ENCODE measurements at places on chromosomes 7 and 10.

- DNase-seq = no peak
These were observed 14.1 kb downstream of the NEUROD6 start for GRCh38 chr7:31326416-31326815.

- no peak for DNase-seq
These were observed 34.2 kb downstream of the CYP17A1 start for GRCh38 chr10:102802920-102803534.

DNA sequence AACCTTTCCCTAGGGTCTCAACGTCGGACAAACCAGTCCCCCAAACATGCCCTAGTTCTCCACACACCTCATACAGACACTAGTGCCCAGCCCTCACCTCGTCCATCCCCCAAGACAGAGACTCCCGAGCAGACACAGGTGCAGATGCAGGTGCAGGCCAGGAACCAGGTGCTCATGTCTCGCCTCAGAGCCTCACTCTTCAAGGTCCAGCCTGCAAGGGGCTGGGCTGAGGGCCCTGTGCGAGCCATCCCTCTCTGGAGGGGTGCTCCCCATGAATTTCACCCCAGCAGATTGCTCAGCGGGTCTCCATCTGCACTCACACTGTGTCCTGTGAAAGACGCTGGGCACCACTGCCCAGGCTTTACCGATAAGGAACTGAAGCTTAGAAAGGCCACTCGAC lies 36.9 kb upstream of the TUBB8 start:
- DNase-seq = no peak

DNA sequence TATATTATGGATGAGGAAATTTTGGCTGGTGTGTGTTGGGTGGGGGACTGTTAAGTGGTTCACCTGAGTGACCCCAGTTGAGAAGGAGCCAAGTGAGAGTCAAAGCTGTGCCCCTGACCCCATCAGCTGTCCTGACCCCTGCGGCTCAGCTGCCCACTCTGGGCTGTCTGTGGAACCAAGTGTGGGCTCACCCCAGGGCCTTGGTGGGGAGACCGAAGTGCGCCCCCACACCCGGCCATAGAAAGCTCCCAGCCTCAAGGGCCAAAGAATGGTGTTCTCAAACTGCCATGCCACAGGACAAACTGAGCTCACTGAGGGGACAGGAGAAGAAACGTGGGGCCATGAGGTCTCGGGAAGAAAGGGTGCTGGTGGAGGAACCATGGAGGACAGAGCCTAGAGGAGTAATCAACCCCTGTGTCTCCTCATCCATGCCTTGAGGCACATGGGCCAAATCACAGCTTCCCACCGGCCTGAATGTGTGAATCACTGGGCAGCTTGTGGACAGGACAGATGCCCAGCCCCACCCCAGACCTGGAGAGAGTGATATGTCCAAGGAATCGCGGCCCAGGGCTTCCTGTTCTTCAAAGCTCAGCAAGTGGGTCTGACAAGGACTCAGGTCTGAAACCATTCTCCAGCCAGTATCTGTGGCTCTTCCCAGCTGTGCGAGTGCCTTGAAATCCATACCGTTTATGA lies 86.2 kb upstream of the CACUL1 start:
- DNase-seq = no peak

DNA sequence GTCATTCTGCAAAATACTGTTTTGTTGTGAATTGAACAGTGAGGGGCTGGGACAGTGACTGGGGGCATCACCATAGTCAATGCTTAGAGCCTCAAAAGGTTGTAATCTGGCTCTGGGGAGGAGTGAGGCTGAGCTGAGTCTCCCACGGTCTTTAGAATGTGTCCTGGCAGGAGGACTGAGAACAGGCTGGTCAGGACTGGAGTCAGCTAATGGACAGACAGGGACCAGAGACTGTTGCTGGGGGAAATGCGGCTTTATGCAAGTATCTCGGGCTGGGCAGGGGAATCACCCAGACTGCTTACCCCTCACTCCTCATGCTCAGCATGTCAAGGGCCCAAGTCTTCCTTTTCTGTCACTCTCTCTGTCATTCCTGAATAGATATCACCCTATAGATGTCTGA lies 346.5 kb downstream of the TYW1 start:
- no peak for DNase-seq

DNA sequence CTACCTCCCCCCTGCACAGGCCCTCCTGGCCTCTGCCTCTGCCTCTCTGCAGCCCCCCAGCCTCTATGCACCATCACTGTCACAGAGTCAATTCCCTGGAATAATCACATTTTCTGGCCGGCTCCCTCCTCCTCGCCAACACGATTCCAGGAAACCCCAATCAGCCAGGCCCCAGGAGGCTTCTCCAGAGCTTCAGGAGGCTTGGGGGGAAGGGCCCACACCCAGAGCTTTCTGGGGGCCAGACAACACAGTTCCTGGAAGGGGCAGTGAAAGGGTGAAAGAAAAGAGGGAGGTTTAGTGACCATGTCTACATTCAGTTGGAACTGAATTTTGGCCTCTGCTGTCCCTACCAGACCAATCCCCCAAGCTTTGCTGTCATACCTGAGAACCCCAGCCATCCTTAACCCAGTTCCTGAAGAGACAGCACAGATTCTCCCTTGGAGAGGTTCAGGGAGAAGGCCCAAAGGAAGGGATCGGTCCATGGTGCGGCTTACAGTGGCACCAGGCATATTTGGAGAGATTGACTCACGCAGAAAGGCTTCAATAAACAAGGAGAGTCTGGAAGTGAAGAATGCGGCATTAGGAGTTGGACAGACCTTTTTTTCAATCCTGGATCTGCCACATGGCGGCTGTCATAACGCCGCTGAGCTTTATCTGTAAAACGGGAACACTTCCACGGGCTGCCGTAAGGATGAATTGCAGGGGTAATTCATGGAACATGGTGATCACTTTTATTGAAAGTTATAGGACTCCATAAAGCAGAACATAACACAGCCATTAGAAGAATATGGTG lies 89.0 kb downstream of the NEURL1 start:
- DNase-seq = no peak

- no peak for DNase-seq
These were observed 80.7 kb downstream of the CUX1 start for GRCh38 chr7:101898106-101898505.

DNA sequence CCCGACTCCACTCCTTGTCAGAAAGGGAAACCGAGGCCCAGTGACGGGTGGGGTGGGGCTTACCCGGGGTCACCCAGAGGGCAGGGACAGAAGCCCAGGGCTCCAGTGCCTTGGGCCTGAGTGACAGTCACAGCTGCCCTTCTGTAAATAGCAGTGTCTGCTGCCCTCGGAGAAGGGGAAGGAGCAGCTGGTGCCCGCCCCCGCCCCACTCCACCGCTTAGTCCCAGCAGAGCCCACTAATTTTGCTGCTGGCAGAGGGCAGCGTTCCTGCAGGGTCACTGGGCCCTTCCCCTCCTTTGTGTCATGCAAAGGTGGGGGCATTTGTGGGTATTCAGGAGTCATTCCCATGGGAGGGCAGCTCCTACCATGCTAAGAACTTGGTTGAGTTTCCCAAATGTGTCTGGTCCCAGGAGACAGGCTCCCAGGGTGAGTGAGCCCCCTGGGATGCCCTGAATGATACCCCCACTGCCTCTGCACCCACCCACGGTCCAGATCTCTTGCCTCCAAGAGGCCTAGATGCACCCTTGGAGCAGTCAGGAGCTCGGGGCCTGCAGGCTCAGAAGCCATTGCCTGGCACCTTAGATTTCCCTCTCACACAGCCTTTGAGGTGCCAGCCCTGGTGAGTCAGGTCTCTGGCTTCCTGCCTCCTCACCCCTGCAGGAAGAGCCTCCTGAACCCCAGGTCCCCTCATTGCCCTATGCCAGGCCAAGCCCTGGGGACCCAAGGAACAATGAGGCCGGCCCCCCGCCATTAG lies 17.2 kb downstream of the SH2B2 start:
- DNase-seq = peak; percentile 72

DNA sequence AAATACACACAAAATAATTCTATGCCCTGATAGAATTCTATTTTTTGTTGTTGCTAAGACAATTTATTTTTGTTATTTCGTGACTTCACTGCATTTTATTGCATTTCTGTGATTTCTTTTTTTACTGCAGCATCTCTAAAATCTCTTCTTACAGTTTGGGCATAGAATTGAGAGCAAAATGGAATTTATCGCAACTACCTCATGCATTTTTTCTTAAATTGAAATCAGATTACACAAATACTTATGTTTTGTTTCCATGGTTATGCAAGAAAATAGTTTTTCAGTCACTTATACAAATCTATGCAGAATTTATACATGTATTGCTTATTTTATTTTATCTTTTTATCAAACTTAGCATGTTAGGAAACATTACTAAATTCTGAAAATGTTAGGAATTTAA lies 781.8 kb upstream of the LRRTM3 start:
- no peak for DNase-seq

- no peak for DNase-seq
These were observed 39.1 kb downstream of the LRRTM3 start for GRCh38 chr10:66964946-66965345.

- no peak for DNase-seq
These were observed 22.2 kb upstream of the BMPER start for GRCh38 chr7:33882950-33883670.

GRCh38 chr10:4677296-4678021 lies 148.5 kb upstream of the AKR1E2 start:
- DNase-seq = no peak

DNA sequence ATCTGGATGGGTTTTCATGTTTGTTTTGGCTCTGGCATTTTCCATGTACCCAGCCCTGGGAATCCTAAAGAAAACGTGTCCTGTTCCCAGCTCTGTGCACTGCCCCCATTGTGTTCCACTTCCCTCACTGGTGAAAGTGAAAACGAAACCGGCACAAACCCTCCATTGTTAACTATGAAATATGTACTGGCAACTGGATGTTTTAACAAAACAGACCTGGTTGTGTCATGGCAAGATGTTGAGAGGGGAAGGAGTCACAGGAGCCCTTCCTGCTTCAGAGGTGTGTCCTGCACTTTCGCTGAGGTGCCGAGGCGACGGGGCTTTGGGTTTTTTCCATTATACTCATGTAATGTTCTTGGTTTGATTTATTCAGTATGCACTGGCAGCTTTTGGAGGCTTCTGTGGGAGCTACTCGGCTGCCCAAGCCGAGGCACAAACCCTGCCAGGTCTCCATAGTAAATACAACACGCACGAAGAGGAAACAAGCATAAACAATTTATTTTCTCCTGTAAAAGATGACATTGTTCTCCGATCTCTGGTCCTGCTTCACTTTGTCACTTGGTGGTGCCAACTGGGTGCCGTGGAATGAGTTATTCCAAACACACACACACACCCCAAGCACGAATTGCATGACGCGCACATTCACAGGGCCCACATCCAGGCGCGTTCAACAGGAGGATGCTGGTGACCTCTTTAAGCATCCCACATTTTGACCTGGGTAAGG lies 118.2 kb downstream of the CDK6 start:
- DNase-seq = peak; percentile 35

DNA sequence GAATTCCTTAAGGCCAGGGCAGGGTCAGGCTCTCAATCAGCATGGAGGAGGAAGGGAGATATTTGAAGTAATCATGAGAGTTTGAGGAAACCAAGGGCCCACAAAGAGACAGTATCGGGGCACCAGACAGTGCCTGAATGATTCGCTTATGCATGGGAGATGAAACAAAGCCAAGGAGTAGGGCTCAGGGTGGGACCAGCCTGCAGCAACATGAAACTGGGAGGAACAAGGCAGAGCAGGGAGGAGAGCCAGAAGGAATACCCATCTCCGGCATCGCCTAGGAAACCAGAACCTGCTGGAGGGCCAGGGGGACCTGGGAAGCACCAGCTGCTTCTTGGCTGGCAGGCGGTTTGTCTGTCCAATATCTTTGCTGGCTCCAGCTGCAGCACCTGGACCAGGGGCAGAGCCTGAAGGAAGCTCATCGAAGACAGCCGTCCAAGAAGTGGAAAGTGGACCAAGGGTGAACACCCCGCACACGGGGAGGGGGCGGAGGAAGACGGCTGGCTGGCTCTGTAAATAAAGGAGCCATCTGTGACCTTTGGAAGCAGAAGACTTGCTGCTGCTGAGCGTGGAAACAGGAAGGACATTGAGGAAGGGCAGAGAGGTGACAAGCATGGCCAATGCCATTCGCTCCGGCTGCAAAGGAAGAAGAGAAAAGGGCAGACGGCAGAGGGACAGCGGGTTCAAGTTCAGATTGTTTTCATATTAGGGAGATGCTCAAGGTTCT lies 34.4 kb upstream of the ECHDC3 start:
- DNase-seq = no peak

- no peak for DNase-seq
These were observed 283.6 kb downstream of the BICC1 start for GRCh38 chr10:58796242-58796641.

- no peak for DNase-seq
These were observed 79.7 kb downstream of the AUTS2 start for GRCh38 chr7:69677881-69678493.

GRCh38 chr10:2137549-2138174 lies 400.3 kb upstream of the ADARB2 start:
- peak; percentile 52 for DNase-seq

DNA sequence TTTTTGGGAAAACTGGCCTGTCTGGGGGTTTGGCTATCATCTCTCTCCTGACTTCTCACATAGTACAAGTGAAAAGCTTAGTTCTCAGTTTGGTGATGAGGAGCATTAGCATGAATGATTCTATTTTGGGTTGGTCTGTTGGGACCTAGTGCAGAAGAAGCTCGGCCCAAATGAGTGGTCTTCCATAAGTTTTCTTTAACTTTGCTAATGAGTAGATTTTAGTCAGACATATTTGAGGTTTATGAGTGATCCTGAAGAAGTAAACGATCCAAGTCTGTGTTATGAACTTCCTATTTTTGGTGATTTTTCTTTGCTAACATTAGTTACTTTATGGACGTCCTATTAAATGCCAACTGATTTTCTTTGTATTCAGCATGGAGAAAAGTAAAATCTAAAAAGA lies 51.7 kb upstream of the CALD1 start:
- DNase-seq = no peak

- DNase-seq = no peak
These were observed 108.8 kb downstream of the EGFR start for GRCh38 chr7:55127622-55128081.

DNA sequence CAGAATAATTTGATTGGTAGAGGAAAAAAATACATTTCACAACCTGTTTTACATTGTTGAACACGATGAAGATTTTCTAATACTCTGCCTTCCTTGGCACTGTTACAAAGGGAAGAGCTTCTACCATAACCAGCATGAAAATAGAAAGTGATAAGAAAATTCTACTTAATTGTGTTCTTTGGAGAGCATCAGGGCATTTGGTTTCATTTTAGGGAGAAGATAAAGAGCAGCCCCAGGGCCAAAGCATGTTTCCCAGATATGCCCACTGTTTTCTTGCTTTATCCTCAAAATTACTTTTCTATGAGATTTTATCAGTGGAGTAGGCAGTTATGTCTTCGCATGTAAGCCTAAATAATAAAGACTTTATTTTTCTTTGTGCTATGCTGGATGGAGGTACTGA lies 9.5 kb downstream of the CHRM2 start:
- no peak for DNase-seq

GRCh38 chr10:44185315-44185666 lies 199.6 kb downstream of the CXCL12 start:
- no peak for DNase-seq

Measured in NAMALWA (cell line).